ENCODE measurements at places on chromosomes 6 and 20.

- no peak for DNase-seq
These were observed 38.5 kb downstream of the RBM38 start for GRCh38 chr20:57429580-57430200.

DNA sequence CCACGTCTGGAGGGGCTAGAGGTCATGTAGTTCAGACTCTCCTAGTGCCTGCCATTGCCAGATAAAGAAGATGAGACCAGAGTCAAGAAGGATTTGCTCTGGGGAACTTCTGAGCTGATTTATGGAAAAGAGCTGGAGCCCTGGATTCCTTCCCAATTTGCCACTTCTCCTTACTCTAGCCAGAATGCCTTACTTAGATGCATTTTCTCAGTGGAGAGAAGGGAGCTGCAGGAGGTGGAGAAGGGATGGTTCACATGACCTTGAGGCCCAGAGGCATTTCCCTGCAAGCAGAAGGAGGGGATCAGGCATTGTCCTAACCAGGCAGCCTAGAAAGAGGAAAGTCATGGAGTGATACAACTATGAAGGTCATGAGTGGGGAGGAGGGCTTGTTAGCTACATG is 122.2 kb downstream of the UNC5CL start:
- no peak for DNase-seq

DNA sequence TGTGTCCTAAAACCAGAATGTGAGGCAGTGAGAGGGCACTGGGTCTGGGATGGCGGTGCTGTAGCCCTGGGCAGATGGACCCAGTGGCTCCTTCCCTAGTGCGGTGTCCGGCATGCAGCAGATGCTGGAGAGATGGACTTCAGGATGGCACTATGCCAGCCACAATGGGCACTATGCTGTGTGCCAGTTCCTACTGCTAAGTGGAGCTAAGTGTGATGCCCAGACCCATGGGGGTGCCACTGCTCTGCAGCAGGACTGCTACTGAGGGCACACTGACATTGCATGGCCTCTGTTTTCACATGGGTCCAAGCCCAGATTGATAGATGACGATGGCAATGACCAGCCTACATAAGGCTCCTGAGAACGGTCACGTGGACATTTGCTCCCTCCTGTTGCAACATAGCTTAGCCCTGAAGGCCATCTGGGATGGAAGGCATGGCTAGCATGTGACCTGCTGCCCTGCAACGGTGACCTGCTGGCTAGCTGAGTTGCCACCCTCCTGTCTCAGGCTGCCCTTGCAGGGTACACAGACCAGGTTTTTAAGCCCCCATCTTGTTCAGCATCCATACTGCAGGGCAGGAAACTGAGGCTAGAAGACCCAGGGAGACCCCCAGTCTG is 31.3 kb upstream of the KCNK16 start:
- no peak for DNase-seq

DNA sequence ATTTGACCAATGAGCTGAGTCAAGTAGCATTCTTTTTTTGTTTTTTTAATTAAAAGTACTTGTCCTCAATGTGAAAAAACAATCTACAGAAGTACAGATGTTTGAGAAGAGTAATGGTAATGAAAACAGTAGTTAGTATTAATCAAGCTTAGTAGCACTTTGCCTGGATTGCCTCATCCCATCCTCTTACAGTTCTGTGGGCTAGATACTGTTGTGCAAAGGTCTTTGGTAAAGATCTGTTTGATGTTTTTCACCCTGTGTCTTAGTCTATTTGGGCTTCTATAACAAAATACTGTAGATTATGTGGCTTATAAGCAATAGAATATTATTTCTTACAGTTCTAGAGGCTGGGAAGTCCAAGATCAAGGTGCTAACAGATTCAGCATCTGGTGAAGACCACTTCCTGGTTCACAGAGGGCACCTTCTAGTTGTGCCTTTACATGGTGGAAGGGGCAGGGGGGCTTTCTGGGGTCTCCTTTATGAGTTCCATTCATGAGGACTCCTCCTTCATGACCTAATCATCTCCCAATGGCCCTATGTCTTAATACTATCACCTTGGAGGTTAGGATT is 84.3 kb downstream of the SHLD1 start:
- no peak for DNase-seq

DNA sequence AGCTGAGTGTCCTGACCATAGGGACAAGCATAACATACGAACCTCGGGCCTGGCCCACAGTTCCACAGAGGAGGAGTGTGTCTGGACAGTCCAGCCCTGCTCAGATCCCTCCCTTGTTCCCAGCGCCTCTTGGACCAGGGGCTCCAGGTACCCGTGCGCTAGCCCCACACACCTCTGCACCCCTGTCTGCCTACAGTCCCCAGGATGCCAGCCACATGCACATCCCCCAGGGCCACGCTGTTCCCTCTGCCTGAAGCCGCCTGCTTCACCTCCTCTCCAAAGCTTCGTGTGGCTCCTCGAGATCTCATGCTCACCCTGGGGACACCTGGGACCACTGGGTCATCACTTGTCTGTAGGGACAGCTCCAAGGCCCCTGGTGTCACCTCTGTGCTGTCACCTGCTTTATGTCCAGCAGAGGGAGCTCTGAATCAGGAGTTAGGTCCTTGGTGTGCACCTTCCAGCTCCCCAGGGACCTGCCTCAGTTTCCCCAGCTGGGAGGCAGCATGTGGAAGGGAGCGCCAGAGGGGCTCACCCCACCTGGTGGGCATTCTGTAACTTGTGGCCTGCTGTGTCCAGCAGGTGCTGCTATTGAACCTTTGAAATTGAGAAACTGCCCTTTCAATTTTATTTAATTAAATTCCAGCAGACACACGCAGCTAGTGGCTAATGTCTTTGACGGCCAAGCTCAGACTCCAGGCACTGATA is 7.3 kb upstream of the YTHDF1 start:
- peak; percentile 89 for DNase-seq

DNA sequence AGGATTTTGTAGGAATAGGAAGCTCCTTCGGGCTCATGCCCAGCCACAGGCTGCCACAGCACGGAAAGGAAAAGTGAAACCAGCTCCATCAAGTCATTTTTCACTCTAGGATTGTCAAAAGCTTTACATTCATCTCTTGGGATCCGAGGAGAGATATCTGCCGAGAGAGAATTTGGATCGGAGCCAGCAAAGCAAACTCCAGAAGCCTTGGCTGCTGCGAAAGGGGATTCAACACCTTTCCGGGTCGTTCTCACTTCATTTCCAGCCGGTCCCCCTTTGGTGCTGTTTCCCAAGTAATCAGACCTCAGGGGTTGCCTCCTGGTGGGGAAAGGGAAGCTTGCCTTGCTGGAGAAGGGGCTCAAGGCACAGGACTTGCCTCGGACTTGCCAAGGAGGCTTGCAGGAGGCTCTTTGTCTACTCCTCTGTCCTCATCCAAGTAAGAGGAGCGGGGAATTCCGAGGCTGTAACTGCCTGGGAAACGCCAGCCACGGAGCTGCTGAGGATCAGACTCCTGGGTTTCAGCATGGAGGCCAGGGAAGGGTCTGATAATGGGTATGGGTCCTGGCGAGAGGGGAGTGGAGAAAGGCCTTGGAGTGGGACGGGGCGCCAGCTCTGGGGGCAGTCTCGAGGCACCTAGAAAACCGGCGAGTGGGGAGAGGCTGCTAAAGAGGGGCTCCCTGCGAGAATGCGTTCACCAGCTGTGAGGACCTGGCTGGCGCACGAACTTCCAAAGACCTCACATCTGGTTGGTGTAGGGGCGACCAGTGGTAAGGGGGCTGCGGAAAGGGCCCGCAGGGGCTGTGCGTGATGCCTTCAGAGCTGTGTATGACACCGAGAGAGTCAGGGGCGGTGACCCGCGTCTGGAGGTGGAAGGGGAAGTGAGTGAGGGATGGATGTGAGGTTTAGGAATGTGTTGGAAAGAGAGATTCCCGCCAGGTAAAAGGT is 702 bp downstream of the ETV7 start:
- DNase-seq: peak; percentile 83

- no peak for DNase-seq
These were observed 26.4 kb upstream of the MPC1 start for GRCh38 chr6:166408936-166409755.

DNA sequence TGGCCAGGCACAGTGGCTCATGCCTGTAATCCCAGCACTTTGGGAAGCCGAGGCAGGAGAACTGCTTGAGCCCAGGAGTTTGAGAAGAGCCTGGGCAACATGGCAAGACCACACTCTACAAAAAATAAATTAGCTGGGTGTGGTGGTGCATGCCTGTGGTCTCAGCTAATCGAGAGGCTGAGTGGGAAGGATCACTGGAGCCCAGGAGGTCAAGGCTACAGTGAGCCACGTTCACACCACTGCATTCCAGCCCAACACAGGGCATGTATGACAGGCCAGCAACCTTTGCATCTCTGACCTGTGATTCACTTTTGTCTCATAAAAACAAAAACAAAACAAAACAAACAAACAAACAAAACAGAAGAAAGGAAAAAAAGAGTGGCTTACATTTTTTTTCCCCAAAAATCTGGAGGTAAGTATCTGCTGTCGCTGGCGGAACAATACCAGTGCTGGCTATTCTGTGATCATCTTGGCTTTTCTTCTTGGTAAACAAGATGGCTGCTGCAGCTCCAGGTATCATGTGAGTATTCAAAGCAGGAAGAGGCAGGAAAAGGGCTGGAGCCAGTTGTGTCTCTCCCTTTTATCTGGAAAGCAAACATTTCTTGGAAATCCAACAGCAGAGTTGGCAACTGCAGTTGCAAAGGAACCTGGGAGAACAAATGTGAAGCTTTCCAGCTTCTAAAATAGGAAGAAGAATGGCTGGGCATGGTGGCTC is 40.4 kb upstream of the ZMYND8 start:
- DNase-seq: no peak

DNA sequence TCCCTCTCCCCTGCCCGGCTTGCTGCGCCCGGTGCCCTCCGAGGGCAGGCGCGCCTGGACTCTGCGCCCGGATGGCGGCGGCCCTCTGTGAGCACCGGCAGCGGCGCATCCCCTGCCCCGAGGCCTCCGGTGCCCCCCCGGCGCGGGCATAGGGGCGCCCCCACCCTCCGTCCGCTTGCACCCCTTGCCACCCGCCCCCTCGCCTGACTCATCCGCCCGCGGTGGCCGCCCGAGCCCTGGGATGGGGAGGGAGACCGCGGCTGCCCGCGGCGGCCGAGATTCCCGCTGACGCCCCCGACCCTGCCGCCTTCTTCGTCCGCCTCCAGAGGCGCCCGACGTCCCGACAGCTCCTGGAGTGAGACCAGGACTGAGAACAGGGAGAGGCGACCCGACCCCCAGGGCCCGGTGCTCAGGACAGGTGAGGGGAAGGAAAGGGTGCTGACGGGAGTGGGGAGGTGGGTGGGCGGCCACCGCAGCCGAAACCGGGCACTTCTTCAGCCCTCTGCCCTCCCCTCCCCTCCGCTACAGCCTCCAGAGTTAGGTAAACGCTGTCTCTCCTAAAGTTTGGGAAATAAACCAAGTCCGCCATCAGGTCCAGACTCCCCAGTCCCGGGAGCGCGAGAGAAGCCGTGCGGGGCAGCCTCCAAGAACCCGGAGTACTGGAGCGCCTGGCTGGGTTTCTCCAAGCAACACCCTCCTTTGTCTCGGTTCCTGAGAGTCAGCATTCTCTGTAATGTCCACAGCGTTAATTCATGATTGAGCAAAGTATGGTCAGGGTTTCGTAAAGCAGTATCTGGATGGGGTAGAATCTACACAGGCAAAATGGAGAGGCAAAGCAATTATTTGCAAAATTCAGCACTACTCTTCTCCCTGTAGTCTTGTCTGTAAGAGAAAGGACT is 539 bp downstream of the TMEM200A start:
- DNase-seq: peak; percentile 87

Data from endodermal cell (in vitro differentiated cells).